Caki2 (cell line): ENCODE measurements at places on chromosomes 16 and 17.

DNA sequence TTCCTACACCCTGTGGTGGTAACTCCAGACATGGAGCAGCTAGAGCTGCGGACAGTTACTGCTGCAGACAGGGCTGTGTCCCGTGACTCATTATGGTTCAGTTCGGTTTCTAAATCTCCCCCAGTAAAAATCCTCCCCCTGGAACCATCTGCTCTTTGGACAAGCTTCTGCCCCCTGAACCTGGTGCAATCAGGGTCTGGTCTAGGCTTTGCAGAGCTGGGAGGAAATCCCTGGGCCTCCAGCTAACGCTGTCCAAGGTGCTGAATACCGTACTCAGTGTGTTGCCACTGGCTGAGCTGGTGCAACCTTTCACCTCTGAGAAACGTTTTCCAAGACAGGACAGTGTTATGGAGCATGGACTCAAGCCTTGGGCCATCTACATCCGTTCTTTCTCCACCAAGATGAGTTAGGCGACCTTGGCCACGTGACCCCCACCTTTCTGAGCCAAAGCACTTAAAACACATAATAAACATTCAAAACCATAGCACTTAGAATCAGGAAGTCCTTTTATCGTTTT, 142.0 kb downstream of the CPPED1 start:
- DNase-seq: peak; percentile 55

DNA sequence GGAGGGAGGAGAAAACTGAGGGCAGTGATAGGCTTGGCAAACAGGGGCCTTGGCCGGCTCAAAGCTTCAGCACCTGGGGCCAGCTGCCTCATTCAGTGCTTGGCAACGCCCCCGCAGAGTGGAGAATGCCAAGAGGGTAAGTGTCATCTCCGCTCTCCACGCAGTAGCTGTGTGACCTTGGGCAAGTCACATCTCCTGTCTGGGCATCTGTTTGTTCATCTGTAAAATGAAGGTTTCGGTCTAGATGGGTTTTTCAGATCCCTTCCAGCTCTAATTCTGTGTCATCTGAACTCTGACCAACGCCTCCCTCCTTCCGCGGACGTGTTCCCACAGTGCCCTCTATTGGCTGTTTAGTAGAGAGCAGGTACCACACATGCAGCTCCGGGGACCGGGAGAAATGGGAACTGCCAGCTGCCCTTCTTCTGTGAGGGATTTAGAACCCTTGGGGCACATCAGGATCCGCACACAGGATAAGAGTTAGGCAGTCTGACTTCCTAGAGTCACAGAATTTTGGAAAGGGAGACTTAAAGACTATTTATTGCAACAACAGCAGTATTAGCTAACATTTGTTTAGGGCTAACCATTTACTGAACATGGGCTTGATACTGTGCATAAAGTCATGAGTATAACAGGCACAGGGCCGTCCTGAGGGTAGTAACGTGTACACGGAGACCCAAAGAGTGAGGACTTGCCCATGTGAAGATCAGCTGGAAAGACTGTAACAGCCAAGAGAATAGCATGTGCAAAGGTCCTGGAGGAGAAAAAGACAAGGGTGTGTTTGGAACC, 26.8 kb downstream of the GP2 start:
- peak; percentile 58 for DNase-seq

GRCh38 chr16:3514621-3515020, 13.8 kb downstream of the CLUAP1 start:
- no peak for DNase-seq

GRCh38 chr16:79750311-79750710, 149.8 kb upstream of the MAF start:
- DNase-seq: no peak

- DNase-seq: no peak
These were observed 177.1 kb upstream of the WSCD1 start for GRCh38 chr17:5892921-5893675.

- no peak for DNase-seq
These were observed 206.6 kb downstream of the CDH8 start for GRCh38 chr16:61829631-61830030.

DNA sequence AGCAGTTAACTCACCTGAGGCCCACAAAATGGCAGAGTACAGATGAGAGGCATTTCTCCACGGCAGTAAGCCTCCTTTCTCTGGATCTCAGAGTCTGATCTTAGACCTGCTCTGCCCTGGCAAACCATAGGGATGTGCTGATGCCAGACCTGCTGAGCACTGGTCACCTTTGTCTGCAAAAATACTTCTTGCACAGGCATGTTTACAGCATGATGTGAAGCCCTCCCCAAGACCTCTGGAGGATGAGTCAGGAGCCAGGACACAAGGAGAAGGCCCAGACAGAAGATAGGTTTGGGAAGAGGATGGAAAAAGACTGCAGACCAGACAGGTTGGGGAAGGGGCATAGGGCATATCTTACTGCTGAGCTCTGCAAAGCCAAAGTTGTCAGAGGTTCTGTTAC, 426.6 kb downstream of the PMP22 start:
- DNase-seq: no peak

DNA sequence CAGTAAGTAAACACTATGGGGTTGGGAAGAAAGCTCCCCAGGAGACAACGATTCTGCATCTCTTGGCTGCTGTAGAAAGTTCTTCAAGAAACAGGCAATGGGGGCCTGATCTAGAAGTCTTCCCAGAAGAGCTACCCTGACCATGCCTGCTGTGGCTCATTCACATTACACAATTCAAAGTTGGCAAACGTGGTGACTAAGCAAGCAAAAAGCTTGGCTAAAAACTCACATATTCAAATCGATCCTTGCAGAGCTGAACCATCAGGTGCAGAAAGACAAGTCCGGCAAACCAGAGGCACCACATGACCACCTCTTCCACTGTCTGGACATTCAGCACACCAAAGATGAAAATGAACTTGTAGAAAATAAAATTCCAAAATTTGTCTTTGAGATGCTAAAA, 16.1 kb downstream of the AMFR start:
- DNase-seq: no peak

DNA sequence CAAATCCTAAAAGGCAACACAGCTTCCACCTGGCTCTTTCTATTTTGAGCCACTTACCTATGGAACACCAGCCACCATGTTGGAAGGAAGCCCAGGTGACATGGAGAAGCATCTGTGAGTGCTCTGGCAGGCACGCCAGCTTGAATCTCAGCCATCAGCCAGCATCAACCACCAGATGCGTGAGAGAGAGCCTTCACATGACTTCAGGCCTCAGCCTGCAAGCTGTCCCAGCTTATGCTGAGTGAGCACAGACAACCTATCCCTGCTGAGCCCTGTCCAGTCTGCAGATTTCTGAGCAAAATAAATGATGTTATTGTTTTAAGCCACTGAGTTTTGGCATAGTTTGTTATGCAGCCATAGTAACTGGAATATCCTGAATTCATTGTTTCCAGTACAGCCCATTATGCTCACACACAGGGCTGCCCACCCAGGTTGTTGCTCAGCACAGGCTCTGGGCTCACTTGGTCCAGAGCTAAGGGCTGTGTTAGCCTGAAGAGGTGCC, 35.1 kb downstream of the TMEM238L start:
- DNase-seq: no peak

DNA sequence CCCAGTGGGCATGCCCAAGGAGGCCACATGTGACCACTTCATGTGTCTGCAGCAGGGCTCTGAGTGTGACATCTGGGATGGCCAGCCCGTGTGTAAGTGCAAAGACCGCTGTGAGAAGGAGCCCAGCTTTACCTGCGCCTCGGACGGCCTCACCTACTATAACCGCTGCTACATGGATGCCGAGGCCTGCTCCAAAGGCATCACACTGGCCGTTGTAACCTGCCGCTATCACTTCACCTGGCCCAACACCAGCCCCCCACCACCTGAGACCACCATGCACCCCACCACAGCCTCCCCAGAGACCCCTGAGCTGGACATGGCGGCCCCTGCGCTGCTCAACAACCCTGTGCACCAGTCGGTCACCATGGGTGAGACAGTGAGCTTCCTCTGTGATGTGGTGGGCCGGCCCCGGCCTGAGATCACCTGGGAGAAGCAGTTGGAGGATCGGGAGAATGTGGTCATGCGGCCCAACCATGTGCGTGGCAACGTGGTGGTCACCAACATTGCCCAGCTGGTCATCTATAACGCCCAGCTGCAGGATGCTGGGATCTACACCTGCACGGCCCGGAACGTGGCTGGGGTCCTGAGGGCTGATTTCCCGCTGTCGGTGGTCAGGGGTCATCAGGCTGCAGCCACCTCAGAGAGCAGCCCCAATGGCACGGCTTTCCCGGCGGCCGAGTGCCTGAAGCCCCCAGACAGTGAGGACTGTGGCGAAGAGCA, 4.4 kb downstream of the WFIKKN2 start:
- DNase-seq: no peak

GRCh38 chr17:15384142-15384787, 42.9 kb upstream of the TEKT3 start:
- DNase-seq: no peak

DNA sequence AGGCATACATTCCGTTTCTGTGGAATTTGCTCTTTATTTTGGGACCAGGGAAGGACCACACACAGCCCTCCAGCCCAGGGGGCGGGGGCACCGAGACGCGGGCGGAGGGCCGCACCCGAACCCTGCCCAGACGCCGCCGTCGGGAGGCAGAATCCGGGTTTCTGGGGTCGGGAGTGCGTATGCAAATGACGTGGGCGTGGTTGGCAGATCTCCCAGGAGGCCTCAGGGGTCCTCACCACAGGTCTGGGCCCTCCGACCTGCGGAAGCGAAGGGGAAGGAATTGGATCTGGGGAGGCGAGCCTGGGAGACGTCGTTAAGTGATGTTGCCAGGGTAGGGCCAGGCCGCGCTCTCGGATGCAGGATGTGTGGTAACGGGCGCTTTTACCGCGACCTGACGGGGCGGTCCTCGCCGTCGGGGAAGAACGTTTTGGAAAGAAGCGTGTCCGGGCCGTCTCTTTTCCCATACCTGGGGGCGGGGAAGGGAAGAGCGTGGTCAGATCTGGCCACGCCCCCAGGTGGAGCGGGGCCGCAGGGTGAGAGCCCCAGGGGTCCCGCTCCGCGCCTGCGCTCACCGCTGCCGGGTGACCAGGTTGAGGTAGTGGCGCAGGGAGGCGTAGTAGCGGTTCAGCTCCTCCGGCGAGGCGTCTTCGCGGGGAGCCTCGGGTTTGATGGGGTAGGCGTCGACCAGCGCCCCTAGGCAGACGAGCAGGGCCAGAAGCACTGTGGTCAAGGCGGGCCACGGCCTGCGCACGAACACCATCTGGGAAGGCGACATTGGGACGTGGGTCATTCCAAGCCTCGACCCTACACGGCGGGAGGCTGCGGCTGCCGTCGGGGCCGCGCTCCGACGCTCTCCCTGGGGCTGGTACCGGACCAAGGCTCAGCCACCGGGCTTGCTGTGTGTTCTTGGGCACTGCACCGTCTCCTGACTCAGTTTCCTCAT, 745 bp downstream of the PYY start:
- DNase-seq: no peak

GRCh38 chr16:88700636-88701482, 5.3 kb downstream of the RNF166 start:
- DNase-seq: no peak

- no peak for DNase-seq
These were observed 179.0 kb downstream of the PMP22 start for GRCh38 chr17:15085890-15086677.

DNA sequence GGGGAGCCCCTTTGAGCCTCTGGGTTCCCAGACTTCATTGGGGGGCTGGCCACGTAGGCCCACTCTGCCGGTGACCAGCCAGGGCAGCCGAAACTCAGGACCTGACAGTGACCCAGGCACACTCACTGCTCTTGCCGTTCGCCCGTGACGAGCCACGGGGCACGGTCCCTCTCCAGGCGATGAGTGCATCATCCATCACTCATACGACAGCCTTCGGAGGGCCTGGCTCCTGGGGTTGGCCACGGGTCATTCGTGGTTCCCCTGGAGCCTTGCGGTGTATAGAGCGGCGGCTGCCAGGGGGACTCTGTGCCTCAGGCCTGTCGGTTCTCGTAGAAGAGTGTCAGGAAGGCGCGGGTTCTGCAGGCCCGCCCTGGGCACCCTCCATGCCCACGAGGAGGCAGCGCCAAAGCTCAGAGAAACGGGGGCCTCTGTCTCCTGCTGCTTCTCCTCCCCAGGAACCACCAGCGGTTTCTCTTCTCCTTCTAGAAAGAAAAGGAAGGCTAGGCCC, 11.2 kb upstream of the NUDT16L1 start:
- peak; percentile 30 for DNase-seq

GRCh38 chr17:65917560-65917959, 274.4 kb downstream of the CEP112 start:
- no peak for DNase-seq

DNA sequence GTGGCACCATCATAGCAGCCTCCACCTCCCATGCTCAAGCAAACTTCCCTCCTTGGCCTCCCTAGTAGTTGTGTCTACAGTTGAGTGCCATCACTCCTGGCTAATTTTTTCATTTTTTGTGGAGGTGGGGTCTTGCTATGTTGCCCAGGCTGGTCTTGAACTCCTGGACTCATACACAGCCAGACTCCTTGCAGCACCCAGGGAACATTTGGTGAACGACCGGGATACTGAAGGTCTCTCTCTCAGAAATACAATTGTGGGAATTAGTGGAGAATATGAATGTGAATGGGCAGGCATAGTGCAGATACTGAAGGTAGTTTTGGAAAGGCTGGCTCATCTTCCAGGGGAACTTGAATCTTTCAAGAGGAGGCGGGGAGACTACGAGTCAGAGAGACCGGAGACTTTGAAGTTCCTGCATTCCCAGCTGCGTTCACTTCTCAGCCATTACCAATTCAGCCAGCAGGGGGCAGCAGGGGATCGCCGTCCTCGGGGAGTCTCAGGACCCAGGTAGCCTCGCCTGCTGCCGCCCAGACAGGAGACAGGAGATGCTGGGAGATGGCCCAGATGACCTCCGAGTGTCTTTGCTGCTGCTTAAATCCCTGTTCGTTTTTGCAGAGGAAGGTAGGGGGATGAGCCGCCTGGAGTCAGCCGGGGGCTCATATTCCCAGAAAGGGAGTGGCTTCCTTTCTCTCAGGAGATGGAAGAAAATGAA, 68.6 kb downstream of the HAPSTR1 start:
- peak; percentile 69 for DNase-seq

- DNase-seq: peak; percentile 77
These were observed at the start of gene CISD3 for GRCh38 chr17:38729886-38730525. Gene CISD3, plus strand, starts transcription at chr17:38730341. Its CDS starts 18 bp downstream, at chr17:38730359.

DNA sequence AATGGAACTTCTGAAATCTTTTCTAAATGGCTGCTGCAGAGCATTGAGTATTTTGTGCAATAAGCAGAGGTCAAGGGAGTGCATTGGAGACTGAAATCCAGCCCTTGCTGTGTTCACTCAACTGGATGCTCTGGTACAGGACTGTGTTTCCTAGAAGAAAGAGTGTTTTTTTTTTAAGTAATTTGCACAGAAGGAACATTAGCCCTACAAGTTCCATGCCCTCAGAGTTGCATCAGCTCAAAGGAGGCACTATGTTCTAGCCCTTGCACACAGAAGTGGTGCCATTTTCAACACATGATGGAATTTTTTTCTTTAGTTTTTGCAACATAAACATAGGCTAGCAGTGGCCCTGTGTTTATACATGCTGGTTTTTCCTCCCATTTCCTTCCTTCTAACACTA, 144.1 kb upstream of the HLF start:
- DNase-seq: no peak

- no peak for DNase-seq
These were observed 28.4 kb upstream of the SLC12A3 start for GRCh38 chr16:56836410-56837230.

- no peak for DNase-seq
These were observed 78.5 kb downstream of the WWOX start for GRCh38 chr16:78177987-78178386.

GRCh38 chr17:75777296-75777922, 7.2 kb upstream of the UNK start:
- DNase-seq: no peak
